ENCODE measurements at places on chromosomes 4 and X.

DNA sequence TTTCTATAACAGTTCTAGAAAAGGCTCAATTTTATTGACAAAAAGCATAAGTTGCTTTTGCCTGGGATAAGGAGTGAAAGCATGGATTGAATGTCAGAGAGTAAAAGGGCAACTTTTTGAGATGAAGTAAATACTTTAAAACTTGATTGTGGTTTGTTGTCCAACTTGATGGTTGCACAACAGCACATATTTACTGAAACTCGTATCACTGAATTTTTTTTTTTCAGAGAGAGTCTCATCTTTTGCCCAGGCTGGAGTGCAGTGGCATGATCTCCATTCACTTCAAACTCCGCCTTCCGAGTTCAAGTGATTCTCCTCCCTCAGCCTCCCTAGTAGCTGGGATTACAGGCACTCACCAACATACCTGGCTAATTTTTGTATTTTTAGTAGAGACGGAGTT is 856.8 kb downstream of the SH3BGRL start:
- DNase-seq, result no peak

- no peak for DNase-seq
Measured at GRCh38 chr4:46442963-46443362, 53.0 kb upstream of the GABRA2 start.

- peak; percentile 38 for DNase-seq
Measured at GRCh38 chrX:15441464-15441863, 51.7 kb downstream of the PIR start.

- no peak for DNase-seq
Measured at GRCh38 chr4:82620126-82620735, 58.4 kb upstream of the TMEM150C start.

DNA sequence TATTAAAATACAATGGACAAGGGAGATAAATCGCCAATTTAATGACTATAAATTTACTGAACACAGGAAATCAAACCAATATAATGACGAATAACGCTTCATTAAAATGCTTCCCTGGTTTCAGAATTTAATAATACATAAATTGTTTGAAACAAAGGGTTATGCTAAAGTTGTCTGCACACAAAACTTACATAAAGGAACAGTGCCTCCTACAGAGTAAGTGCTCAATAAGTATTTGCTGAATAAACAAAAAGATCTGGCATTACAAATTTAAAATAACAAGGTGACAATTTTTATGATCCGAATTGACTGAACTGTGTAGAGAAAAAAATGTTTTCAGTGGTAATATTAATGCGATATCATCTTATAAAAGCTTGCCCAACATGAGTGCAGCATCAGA is 69.6 kb downstream of the NOCT start:
- DNase-seq, result no peak

DNA sequence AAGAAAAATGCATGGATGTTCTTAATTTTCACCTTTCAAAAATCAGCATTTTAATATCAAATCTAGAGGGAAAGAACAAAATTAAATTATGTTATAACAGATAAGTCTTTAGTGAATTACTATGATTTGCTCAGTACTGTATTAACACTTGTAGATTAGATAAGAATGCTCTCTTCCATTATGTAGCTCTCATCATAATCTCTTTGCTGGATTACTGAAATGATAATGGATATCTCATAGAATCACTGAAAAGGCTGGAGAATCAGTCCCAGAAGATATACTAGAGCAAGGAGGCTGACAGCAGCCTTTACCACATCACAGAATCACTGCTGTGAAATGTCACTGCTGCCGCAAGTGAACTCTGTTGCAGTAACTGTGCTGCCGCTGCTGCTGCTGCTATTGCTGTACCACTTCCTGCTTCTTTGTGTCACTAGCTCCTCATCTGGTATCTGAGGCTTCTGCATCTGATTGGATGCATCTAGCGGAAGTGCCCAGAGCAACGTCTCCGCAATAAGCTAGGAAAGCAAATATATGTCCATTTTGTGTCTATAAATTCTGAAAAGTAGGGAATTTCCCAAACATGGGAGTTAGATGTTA is 738.2 kb downstream of the ADGRL3 start:
- DNase-seq, result no peak

GRCh38 chr4:110898290-110898689 is 275.4 kb upstream of the PITX2 start:
- no peak for DNase-seq

DNA sequence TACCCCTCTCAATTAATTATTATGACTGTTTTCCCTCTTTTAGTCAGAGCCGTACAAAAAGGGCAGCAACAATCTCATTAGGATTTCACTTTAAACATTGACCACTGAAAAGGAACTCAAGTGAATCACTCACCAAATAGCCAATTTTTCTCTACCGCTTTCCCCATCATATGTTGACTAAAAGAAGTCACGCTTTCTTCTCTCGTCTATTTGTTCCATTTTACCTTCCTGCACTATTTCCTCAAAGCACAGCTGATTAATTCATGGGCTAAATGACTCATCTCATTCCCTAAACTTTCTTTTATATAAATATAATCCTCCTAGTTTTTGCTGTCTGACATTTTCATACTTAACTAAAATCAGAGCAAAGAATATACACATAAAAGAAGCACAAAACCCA is 8.2 kb downstream of the MID1 start:
- no peak for DNase-seq
